ENCODE measurements at places on chromosomes 7 and 10. TPM values are rescaled to one million over a fixed set of nuclear protein-coding genes. Genes with fewer than 3 reads are reported as not detected.

Gene C7orf57
- 0.32 TPM for total RNA-seq

Gene CAMK1D
- total RNA-seq: 8.5 TPM

Gene ALOX5
- 0.22 TPM for total RNA-seq

Gene SCART1
- total RNA-seq: 0.10 TPM

Gene BMS1
- 19.4 TPM for total RNA-seq

Gene COL17A1
- total RNA-seq: 1.7 TPM

Gene CALN1
- total RNA-seq: not detected

Gene ENO4
- 0.35 TPM for total RNA-seq

Gene RTKN2
- 0.83 TPM for total RNA-seq

Gene XRCC2
- total RNA-seq: 4.8 TPM

Gene NOS3
- total RNA-seq: 0.58 TPM

Gene UNCX
- total RNA-seq: not detected

Gene LRRC17
- 0.09 TPM for total RNA-seq

Gene COL28A1
- total RNA-seq: 0.42 TPM

Gene NAT16
- total RNA-seq: 0.19 TPM

Gene NPSR1
- total RNA-seq: not detected

Gene IDI2
- total RNA-seq: 0.09 TPM

Gene FEZF1
- total RNA-seq: not detected

Gene RADIL
- total RNA-seq: 1.6 TPM

Gene PAPOLB
- total RNA-seq: not detected

Gene GPR85
- total RNA-seq: not detected

Gene PKD2L1
- total RNA-seq: not detected

Gene INHBA
- 0.23 TPM for total RNA-seq

Gene HUS1
- total RNA-seq: 16.5 TPM

Gene C10orf71
- total RNA-seq: not detected

Gene SLC26A3
- total RNA-seq: not detected

Data from A549 treated with AZD2906 at 1 μM for 4 hours (cell line).